ENCODE measurements at places on chromosomes 4 and X. TPM values are rescaled to one million over a fixed set of nuclear protein-coding genes. Genes with fewer than 3 reads are reported as not detected.

Gene SPIN4
- total RNA-seq, result 4.7 TPM

Gene SRPX
- 93.1 TPM for total RNA-seq

DNA sequence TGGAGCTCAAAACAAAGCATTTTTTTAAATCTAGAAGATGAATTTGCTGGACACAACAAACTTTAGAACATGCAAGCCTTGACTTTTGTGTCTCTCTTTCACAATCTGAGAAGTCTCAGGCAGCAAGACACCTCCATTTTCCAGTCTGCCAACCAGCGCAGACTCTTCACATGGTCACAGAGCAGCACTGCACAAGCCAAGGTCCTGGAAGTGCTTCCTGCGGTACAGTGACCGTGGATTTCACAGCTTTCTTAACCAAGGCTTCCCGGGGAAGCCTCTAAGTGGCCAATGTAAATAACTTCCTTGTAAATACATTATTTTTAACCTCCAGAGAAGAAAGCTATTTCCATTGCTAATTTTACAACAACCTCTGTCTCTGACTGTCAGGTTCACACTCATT, 31.2 kb downstream of the ZNF827 start:
- H3K36me3 ChIP-seq, result peaks cover 3% of the 10 kb centered on the region
- no peak overlapping the region for H3K27ac ChIP-seq
- no peak overlapping the region for H3K4me3 ChIP-seq
- no peaks in the 10 kb centered on the region for H3K27me3 ChIP-seq

DNA sequence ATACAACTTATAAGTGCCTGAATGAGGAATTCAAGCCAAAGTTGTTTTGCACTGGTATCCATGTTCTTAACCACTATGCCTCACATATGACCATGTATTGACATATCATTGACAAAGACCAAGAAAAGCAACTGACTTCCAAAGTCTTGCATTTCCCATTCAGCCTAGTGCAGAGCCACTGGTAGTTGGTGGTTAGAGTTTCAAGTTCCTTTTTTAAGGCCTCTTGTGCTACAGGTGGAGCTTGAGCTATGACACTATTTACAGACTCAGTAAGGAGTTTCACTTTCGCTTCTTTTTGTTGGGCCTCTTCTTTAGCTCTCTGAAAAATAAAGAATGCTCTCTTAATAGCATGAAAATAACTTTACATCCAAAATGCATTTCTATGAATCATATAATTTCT, 763.0 kb downstream of the DMD start:
- no peak overlapping the region for H3K4me3 ChIP-seq
- H3K27me3 ChIP-seq, result no peaks in the 10 kb centered on the region
- no peaks in the 10 kb centered on the region for H3K36me3 ChIP-seq
- no peak overlapping the region for H3K27ac ChIP-seq
- no peak for DNase-seq

Gene MAGEA4
- not detected for total RNA-seq

All from osteoblast (primary cell).